ENCODE measurements at places on chromosomes 13 and 19.

DNA sequence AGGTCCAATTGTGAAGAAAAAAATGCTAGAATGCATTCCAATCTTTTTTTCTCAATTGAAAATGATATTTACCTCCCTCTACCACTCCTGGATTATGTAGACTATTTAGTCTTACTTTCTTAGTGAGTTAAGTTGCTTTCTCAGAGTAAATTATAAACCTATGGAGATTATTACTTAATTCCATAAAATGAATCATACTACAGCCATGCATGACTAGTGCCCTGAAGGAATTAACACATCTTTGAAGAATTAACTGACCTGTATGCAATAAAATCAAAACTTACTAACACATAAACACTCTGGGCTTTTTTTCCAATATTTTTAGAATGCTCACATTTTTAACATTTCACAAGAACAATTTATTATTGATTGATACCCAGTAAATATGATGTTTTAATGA lies 379.4 kb upstream of the DACH1 start:
- no peak for DNase-seq

GRCh38 chr19:36103842-36104552 lies 6.9 kb upstream of the OVOL3 start:
- no peak for DNase-seq

DNA sequence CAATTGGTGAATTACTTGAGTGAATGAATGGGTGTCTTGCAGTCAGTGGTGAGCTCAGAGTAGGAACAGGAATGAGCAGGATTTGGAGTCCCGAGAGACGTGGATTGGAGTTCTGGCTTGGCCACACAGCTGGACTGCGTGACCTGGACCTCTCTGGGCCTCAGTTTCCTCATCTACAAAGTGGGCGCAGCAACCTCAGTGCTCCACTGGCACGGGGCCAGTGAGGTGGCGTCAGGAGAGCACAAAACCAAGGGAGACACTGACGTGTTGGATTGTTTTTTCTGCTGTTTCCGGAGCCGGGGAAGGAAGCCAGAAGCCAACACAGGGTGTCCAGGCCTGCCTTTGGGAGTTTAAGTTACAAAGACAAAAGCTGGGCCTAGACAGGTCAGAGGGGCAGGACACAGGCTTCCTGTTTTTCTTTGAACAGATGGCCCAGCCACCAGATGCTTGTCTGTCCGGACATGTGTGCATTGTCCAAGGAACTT lies 6.5 kb upstream of the DOCK6 start:
- no peak for DNase-seq

DNA sequence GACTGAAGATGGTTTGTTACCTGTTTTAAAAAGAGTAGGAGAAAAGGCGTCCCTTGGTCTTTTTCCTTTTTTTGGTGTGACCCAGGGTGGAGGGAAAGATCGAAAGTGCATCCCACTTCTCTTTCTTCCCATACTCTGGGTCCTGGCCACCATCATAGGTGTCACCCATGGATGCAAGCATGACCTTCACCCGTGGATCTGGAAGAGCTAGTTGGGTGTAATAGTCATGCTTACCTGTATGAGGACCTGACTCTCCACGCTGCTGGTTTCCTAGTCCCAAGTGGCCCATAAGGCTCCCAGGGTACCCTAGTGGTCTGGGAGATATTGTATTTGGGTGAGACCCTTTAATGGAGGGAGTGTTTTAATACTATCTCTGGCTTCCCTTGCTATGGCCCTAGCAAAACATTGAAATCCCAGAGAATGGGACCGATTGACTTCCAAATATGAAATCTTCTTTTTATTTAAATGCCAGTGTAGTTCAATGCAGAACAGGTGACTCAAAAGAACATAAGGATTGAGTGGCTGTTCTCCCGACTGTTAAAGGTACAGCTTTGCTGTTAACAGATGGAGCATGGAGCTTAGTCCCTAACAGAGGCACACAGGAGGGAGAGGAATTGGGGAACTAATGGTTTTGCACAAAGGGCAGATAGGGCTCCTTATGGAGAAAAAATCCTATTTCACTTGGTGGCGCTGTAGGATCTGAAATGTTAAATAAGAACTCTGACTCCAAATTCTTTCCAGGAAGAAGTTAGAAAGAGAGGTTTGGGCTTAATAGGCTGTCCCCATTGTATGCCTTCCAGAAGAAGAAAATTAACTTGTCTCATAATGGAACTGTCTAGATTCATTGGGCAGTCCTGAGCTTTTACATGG lies 7.0 kb upstream of the ZNF550 start:
- no peak for DNase-seq

All from NCI-H748 treated with DMSO at 0.1 percent for 48 hours (cell line).